ENCODE measurements at places on chromosomes 1 and 21. TPM values are rescaled to one million over a fixed set of nuclear protein-coding genes. Genes with fewer than 3 reads are reported as not detected.

The CFAP74 gene
- total RNA-seq: not detected

The CLDN17 gene
- total RNA-seq: not detected

The NTRK1 gene
- 3.3 TPM for total RNA-seq

The GCSAML gene
- 1.3 TPM for total RNA-seq

The FCRLA gene
- total RNA-seq: 0.26 TPM

The CELSR2 gene
- 20.9 TPM for total RNA-seq

The RNF115 gene
- total RNA-seq: 14.2 TPM

The SYCP1 gene
- total RNA-seq: not detected

The S100A7A gene
- not detected for total RNA-seq

The DNAI4 gene
- total RNA-seq: 17.1 TPM

The C1orf105 gene
- not detected for total RNA-seq

The GOLT1A gene
- 10.8 TPM for total RNA-seq

The SPRR5 gene
- total RNA-seq: not detected

The MATN1 gene
- 0.12 TPM for total RNA-seq

The STYXL2 gene
- 3.1 TPM for total RNA-seq

The FCGR1A gene
- total RNA-seq: 13.2 TPM

The LEFTY1 gene
- total RNA-seq: 1.5 TPM

The KRTAP19-1 gene
- not detected for total RNA-seq

The CD101 gene
- 2.8 TPM for total RNA-seq

The KCTD3 gene
- total RNA-seq: 55.7 TPM

The PCSK9 gene
- 10.2 TPM for total RNA-seq

The NCAM2 gene
- total RNA-seq: 1.8 TPM

The RNU1-1 gene
- total RNA-seq: 1,358 TPM

The EDN2 gene
- total RNA-seq: 0.83 TPM

The NR5A2 gene
- total RNA-seq: 49.0 TPM

The GSTM1 gene
- 0.40 TPM for total RNA-seq

The TGFB2 gene
- 10.3 TPM for total RNA-seq

The F13B gene
- total RNA-seq: 2.3 TPM

The DYNLT5 gene
- 0.32 TPM for total RNA-seq

The JAM2 gene
- 27.4 TPM for total RNA-seq

The SLC16A4 gene
- 52.3 TPM for total RNA-seq

The S100A5 gene
- total RNA-seq: not detected

The TSPAN2 gene
- total RNA-seq: 12.1 TPM

The LRRC7 gene
- total RNA-seq: 4.1 TPM

The ANKRD35 gene
- total RNA-seq: 2.7 TPM

The TRIM67 gene
- 0.03 TPM for total RNA-seq

The RGS13 gene
- total RNA-seq: 3.4 TPM

The PSMA5 gene
- 58.5 TPM for total RNA-seq

The TRAF3IP3 gene
- 8.9 TPM for total RNA-seq

The KDF1 gene
- total RNA-seq: 20.8 TPM

The PRELP gene
- total RNA-seq: 72.1 TPM

The EPHB2 gene
- 3.7 TPM for total RNA-seq

The SMCP gene
- not detected for total RNA-seq

The MYBPHL gene
- 0.20 TPM for total RNA-seq

The PROX1 gene
- total RNA-seq: 11.1 TPM

The ZBTB8B gene
- 0.03 TPM for total RNA-seq

The LCE2B gene
- not detected for total RNA-seq

The SPRR3 gene
- 42.5 TPM for total RNA-seq

All from mucosa of gallbladder (tissue), 1 donor.